ENCODE measurements at places on chromosomes 3 and 15. TPM values are rescaled to one million over a fixed set of nuclear protein-coding genes. Genes with fewer than 3 reads are reported as not detected.

Gene ALDH1L1
- 0.90 TPM for total RNA-seq

Gene GNAT1
- total RNA-seq = not detected

Gene CRTAP
- total RNA-seq = 159 TPM

- DNase-seq = no peak
These were observed 172.4 kb downstream of the PDE8A start for GRCh38 chr15:85154061-85154460.

Gene TCTA
- 11.2 TPM for total RNA-seq

GRCh38 chr15:77506311-77507142 is 85.8 kb downstream of the HMG20A start:
- no peak for DNase-seq

GRCh38 chr3:112925969-112926368 is 48.9 kb downstream of the CD200R1 start:
- DNase-seq = no peak

DNA sequence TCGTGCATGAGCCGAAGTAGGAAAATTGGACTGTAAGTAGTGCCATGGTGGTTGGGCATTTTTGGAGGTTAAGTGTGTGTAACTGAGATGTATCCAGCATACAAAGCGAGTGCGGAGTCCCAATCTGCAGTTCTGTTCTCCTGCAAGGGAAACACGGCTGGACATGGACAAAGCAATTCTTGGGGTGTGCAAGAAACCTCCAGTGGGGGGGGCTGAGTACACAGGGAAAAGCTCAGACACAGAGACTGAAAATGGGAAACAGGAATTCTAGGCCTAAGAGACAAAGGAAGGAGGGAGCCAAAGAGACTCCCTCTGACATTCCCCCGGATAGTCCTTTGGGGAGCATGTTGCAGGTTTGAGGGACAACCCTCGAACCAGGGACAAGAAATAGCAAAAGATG is 83.2 kb upstream of the PLSCR4 start:
- no peak for DNase-seq

- no peak for DNase-seq
These were observed 189.5 kb downstream of the SHOX2 start for GRCh38 chr3:157916672-157917071.

DNA sequence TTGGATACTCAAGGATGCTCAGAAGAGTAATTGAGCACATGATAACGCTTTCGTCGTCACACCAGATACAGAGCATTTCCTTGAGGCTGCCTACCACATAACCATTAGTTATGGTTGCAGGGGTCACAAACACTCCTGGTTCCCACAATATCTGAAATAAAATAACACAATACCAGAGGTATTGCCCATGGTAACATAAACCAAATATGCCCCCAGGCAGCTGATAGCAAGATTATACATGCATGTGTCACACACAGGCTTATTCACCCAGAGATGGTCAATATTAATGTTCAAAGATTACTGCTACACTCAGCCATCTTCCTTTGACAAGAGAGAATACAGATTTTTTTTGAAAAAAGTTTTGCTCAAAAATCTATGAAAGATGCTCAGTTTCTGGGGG is 7.3 kb downstream of the RPL39L start:
- DNase-seq = no peak

DNA sequence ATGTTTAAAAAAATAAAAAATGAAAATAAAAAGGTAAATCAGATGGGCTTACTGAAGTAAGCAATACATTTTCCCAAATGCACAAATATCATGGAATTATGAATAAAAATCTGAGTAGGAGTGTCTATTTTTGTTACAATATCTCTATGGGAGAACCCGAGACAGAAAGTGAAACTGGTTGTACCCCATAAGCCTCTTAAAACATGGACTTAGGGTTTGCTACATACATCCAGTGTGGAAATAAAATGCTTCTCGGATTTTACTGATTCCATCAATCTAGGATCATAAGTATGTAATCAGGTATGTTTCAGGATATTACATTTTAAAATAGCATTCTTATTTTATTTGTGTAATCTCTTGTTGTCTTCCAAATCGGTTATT is 177.8 kb upstream of the CDIN1 start:
- DNase-seq = no peak

Gene NEK4
- 36.0 TPM for total RNA-seq

Gene SLC9C1
- 0.15 TPM for total RNA-seq

Gene CPN2
- not detected for total RNA-seq

GRCh38 chr15:91857772-91858171 is 4.3 kb downstream of the SLCO3A1 start:
- no peak for DNase-seq

- no peak for DNase-seq
These were observed 8.9 kb upstream of the PXK start for GRCh38 chr3:58323529-58324390.

DNA sequence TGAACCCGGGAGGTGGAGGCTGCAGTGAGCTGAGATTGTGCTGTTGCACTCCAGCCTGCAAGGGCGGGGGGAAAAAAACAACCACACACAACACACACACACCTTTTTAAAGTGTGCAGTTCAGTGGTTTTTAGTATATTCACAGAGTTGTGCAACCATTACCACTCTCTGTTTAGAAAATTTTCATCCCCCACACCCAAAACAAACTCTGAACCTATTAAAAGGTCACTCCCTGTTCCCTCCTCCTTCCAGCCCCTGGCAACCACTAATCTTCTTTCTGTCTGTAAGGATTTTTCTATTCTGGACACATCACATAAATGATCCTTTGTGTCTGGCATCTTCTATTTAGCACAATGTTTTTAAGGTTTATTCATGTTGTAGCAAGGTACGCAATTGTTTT is 159.1 kb downstream of the ATG7 start:
- no peak for DNase-seq

DNA sequence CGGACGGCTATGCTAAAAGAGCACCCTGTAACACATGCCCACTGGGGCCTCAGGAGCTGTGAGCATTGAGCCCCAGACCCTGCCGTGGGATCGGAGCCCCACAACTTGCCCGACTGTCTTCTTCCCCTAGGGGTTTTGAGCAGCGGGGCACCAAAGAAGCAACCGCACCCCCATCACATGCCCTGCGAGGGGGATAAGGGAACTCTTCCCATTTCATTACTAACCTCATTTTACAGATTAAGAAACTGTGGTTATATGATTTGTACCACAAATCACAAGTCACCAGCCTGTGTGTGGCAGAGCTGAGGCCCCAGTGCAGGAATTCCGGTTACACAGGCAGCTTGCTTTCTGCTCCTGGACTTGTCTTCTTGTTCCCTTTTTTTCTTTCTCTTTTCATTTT is 86.2 kb downstream of the CD47 start:
- DNase-seq = no peak

Gene RBMS3
- total RNA-seq = 7.3 TPM

- DNase-seq = no peak
These were observed 179.9 kb upstream of the THBS1 start for GRCh38 chr15:39400821-39401550.

All from H9 (cell line).